ENCODE measurements at places on chromosomes 6 and 20. TPM values are rescaled to one million over a fixed set of nuclear protein-coding genes. Genes with fewer than 3 reads are reported as not detected.

ME1 gene
- 8.2 TPM for total RNA-seq

BPIFB1 gene
- not detected for total RNA-seq

THBD gene
- total RNA-seq = 55.2 TPM

TCP11 gene
- total RNA-seq = not detected

GNAS gene
- total RNA-seq = 467 TPM

GTSF1L gene
- not detected for total RNA-seq

SEMG2 gene
- not detected for total RNA-seq

PI16 gene
- not detected for total RNA-seq

SEMG1 gene
- total RNA-seq = not detected

SPATA25 gene
- 0.57 TPM for total RNA-seq

GJA10 gene
- total RNA-seq = not detected

C20orf144 gene
- total RNA-seq = 0.10 TPM

CARMIL1 gene
- total RNA-seq = 5.6 TPM

GMPR gene
- total RNA-seq = 17.6 TPM

CUL7 gene
- 26.7 TPM for total RNA-seq

MYMX gene
- 0.98 TPM for total RNA-seq

EYS gene
- 3.2 TPM for total RNA-seq

RWDD2A gene
- 3.6 TPM for total RNA-seq

STMN3 gene
- total RNA-seq = 5.6 TPM

EMILIN3 gene
- total RNA-seq = not detected

RAB32 gene
- total RNA-seq = 79.6 TPM

NRSN1 gene
- total RNA-seq = not detected

GPR6 gene
- total RNA-seq = not detected

ZNF165 gene
- total RNA-seq = 0.67 TPM

CLPSL1 gene
- total RNA-seq = not detected

FUCA2 gene
- 33.6 TPM for total RNA-seq

Measured in vein endothelial cell (primary cell).